ENCODE measurements at places on chromosomes 16 and 17. TPM values are rescaled to one million over a fixed set of nuclear protein-coding genes. Genes with fewer than 3 reads are reported as not detected.

- H3K4me1 ChIP-seq, result peaks cover 4% of the 10 kb centered on the region
- no peaks in the 10 kb centered on the region for H3K27me3 ChIP-seq
- peaks cover 25% of the 10 kb centered on the region for H3K36me3 ChIP-seq
- H3K27ac ChIP-seq, result no peak overlapping the region
These were observed 80.1 kb downstream of the CLEC16A start for GRCh38 chr16:11024333-11025053.

- no peak for DNase-seq
- peaks cover 10% of the 10 kb centered on the region for H3K4me1 ChIP-seq
- H3K36me3 ChIP-seq, result no peaks in the 10 kb centered on the region
- no peak overlapping the region for H3K4me3 ChIP-seq
- no peak overlapping the region for H3K27ac ChIP-seq
- peaks cover 71% of the 10 kb centered on the region for H3K27me3 ChIP-seq
These were observed 9.6 kb downstream of the DLX3 start for GRCh38 chr17:49985310-49985990.

- no peak for DNase-seq
- no peaks in the 10 kb centered on the region for H3K27me3 ChIP-seq
- peaks cover 15% of the 10 kb centered on the region for H3K4me1 ChIP-seq
- H3K4me3 ChIP-seq, result no peak overlapping the region
- H3K36me3 ChIP-seq, result no peaks in the 10 kb centered on the region
These were observed 5.0 kb upstream of the TRAF4 start for GRCh38 chr17:28738680-28739384.

Gene ARHGAP44
- total RNA-seq, result 5.1 TPM

DNA sequence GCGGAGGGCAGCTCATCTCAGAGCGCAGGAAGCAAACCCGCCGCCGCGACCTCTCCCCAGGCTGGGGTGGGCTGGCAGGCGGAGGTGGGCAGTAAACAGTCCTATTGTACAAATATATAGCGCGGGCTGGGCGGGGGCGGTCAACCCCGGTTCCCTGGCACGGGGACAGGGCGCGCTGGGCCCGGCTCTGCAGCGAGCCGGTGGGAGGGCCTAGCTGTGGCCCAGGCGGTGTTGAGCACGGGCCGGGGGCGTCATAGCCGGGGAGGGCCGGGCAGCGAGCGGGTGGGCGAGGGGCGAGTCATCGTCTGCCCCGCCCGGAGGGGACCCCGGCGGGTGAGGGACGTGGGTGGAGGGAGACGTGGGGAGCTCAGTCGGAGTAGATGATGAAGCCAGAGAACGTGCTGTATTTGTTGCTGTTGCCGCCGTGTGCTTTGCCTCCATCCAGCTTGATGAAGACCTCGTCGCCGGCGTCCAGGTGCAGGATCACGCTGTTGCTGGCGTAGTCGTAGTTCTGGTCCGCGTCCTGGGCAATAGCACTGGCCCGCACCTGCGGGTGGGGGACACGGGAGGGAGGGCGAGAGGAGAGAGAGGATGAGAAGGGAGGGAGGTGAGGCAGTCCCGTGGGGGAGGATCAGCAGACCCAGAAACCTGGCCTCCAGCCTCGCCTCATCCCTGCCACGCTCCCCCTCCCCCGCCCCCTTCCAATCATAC, 8.1 kb downstream of the C1QL1 start:
- H3K4me3 ChIP-seq, result no peak overlapping the region
- no peaks in the 10 kb centered on the region for H3K4me1 ChIP-seq
- H3K27ac ChIP-seq, result no peak overlapping the region
- no peaks in the 10 kb centered on the region for H3K36me3 ChIP-seq
- H3K27me3 ChIP-seq, result no peaks in the 10 kb centered on the region

- H3K4me1 ChIP-seq, result no peaks in the 10 kb centered on the region
- no peak overlapping the region for H3K27ac ChIP-seq
- H3K36me3 ChIP-seq, result no peaks in the 10 kb centered on the region
These were observed 21.9 kb downstream of the GPR142 start for GRCh38 chr17:74389084-74389753.

GRCh38 chr17:57995076-57995956, 7.3 kb upstream of the VEZF1 start:
- no peaks in the 10 kb centered on the region for H3K27me3 ChIP-seq
- no peak overlapping the region for H3K27ac ChIP-seq
- H3K36me3 ChIP-seq, result peaks cover 63% of the 10 kb centered on the region
- peaks cover 5% of the 10 kb centered on the region for H3K4me1 ChIP-seq

Gene AXIN2
- total RNA-seq, result 4.8 TPM

Gene PRKCA
- total RNA-seq, result 36.1 TPM

DNA sequence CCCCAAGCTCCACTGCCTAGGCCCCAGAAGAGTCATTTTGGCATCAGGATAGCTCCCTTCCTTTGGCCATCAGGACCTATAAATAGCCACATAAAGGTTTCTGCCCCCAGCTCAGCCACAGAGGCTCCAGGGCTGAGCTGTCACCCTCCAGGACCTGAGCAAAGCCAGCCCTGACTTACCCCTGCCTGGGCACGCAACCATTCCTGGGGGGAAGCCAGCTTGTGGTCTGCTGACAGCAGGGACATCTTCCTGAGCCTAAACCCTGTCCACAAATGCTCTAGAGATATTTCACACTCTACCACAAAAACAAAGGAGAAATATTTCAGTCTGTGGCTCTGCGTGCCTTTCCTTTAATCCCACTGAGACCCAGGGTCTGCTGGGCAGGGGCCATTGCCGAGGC, 123.7 kb upstream of the CCL2 start:
- no peaks in the 10 kb centered on the region for H3K27me3 ChIP-seq
- no peak overlapping the region for H3K4me3 ChIP-seq
- H3K27ac ChIP-seq, result no peak overlapping the region
- no peaks in the 10 kb centered on the region for H3K36me3 ChIP-seq
- DNase-seq, result no peak

- H3K4me1 ChIP-seq, result no peaks in the 10 kb centered on the region
- no peaks in the 10 kb centered on the region for H3K36me3 ChIP-seq
- DNase-seq, result no peak
- no peak overlapping the region for H3K27ac ChIP-seq
- H3K27me3 ChIP-seq, result peaks cover 9% of the 10 kb centered on the region
These were observed 45.3 kb downstream of the COX4I1 start for GRCh38 chr16:85844786-85845185.

Gene GDPD1
- 1.2 TPM for total RNA-seq

Gene SRP68
- total RNA-seq, result 48.1 TPM

GRCh38 chr16:4801051-4801961, 1.1 kb downstream of the ROGDI start:
- no peak overlapping the region for H3K27ac ChIP-seq
- peaks cover 31% of the 10 kb centered on the region for H3K36me3 ChIP-seq
- H3K4me3 ChIP-seq, result peak overlapping the region; percentile 87
- DNase-seq, result no peak
- no peaks in the 10 kb centered on the region for H3K27me3 ChIP-seq

GRCh38 chr16:11639008-11639562, 29.2 kb upstream of the SNN start:
- H3K4me3 ChIP-seq, result no peak overlapping the region
- no peaks in the 10 kb centered on the region for H3K27me3 ChIP-seq
- H3K4me1 ChIP-seq, result peaks cover 16% of the 10 kb centered on the region
- H3K27ac ChIP-seq, result no peak overlapping the region

Gene CCDC144A
- not detected for total RNA-seq

DNA sequence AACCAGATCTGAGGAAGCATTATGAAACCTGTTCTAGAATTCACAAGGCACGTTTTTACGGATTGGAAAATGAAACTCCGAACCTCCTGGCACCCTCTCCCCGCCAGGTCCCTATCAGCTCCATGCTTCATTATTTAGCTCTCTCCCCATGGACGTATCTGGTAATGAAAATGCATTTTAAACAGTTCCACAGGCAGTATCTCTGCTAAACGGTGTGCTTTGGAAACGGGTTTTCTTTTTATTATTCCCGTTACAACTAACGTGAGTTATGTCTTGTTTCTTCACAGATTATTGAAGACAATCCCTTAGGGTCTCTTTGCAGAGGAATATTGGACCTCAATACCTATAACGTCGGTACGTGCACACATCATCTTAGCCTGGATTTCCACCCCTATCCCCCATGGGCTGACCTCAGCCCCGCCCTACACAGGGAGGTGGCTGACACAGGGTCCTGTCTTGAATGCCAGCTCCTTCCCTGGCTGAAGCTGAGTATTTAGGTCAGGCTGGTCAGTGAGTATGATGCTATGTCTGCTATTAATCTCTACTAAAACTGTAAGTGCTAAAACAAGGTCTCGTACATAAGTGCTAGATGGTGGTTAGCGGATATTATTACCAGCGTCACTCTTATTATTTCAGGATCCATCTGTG, 82.9 kb downstream of the SDR42E1 start:
- no peaks in the 10 kb centered on the region for H3K36me3 ChIP-seq

Gene FOXN1
- total RNA-seq, result not detected

DNA sequence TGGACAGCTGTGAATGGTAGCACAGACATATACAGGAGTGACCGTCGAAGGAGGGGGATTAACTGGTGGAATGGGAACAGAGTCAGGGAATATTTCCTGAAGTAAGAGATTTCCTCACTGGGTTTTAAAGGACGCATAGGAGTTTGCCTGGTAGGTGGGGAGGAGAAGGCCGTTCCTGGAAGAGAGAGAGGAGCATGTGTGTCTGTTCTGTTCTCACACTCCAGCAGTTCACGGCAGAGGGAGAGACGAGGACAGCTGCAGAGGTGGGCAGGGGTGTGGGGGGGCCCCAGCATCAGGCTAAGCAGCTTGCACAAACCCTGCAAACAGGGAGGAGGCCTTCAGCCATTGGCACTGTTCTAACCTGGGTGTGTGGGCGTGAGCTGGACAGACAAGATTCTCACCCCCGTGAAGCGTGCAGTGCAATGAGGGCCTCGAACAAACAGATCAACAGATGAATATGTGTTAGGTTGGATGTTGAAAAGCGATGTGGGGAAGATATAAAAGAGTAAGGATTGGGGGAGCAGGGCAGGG, 85.3 kb upstream of the GSE1 start:
- H3K27ac ChIP-seq, result no peak overlapping the region
- H3K36me3 ChIP-seq, result no peaks in the 10 kb centered on the region
- no peaks in the 10 kb centered on the region for H3K27me3 ChIP-seq
- no peak overlapping the region for H3K4me3 ChIP-seq
- no peak for DNase-seq
- no peaks in the 10 kb centered on the region for H3K4me1 ChIP-seq

- no peak overlapping the region for H3K27ac ChIP-seq
- DNase-seq, result no peak
- H3K4me1 ChIP-seq, result peaks cover 5% of the 10 kb centered on the region
- no peaks in the 10 kb centered on the region for H3K36me3 ChIP-seq
- H3K4me3 ChIP-seq, result no peak overlapping the region
These were observed 5.4 kb downstream of the TNP2 start for GRCh38 chr16:11263737-11264136.

Gene IL34
- 0.74 TPM for total RNA-seq

Gene ZG16B
- total RNA-seq, result 0.53 TPM

Gene FBXO39
- not detected for total RNA-seq

Gene PTGES3L
- total RNA-seq, result 2.1 TPM

DNA sequence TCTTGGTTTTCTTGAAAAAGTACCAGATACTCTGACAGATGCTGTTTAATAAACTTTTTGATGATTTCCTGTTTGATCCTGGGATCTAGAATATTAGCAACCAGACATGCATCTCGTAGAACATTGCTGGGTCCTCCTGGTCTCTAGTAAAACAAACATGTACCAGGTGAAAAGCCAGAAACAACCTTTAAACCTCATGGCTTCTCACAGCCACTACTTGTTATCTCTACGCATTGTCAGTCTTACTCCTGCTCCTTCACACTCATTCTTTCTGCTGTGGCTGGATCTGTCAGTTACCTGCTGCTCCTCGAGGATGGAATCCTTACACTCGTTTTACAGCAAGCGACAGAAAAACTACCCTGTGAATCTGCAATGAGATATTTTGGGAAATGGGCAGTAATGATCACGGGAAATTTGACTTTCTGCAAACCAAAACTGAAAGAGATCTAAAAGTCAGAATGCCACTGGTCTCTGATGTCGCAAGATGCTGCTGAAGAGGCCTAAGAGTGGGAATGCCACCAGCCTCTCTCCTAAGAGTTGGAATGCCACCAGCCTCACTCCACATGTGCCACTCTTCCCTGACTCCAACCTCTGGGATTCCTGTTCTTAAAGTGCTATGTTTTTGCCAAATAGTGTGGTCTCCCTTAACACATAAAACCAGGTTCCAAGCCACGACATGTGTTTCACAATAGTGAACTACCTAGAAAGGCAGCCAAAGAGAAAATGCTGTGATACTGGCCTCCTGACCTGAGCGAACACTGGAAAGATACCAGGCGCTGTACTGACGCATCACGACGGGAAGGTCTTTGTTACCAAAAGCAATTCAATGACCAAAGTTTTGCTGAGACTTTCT, 86.3 kb downstream of the VPS53 start:
- DNase-seq, result no peak
- H3K4me1 ChIP-seq, result no peaks in the 10 kb centered on the region
- H3K4me3 ChIP-seq, result no peak overlapping the region
- H3K36me3 ChIP-seq, result peaks cover 50% of the 10 kb centered on the region

Gene ZNF286A
- 30.4 TPM for total RNA-seq

Gene SLFN13
- total RNA-seq, result 1.0 TPM

Gene SAP30BP
- 90.5 TPM for total RNA-seq

DNA sequence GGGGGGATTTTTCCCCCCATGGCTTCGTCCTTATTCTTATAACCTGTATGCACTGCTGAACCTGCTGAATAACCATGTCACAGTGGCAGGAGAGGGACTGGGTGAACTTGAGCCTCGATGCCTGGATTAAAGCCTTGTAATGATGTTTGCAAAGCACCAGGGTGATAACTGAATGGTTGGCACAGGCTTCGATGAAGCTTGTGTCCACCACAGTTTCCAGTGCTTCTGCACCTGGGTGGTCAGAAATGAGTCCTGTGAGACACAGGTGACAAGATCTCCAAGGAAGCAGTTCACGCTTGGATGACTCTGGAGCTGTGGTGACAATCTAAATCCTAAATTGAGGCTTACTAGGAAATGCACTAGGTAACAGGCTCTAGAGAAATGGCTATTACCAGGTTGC, 729.3 kb downstream of the MAF start:
- no peak overlapping the region for H3K27ac ChIP-seq
- no peaks in the 10 kb centered on the region for H3K27me3 ChIP-seq
- H3K4me3 ChIP-seq, result no peak overlapping the region
- H3K36me3 ChIP-seq, result no peaks in the 10 kb centered on the region

Gene ZNF174
- total RNA-seq, result 7.8 TPM

Gene OTOP2
- total RNA-seq, result not detected
